ENCODE measurements at places on chromosomes 6 and 20.

DNA sequence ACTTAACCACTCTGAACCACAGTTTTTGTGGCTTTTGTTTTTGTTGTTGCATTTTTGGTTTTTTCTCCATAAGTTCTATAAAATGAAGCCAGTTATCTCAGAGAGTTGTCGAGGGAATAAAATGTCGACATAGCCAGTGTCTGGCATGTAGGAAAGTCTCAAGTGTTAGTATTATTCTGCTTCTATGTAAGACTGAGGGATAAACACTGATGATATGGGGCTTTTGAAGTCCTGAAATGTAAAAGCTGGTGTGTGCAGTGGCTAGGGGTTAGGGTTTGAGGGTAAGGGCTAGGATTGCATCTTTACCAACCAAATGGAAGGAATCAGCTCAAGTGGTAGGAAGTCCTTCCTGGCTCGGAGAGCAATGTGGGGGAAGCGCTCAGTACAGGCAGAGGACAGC lies 59.2 kb downstream of the DAAM2 start:
- no peak for DNase-seq

DNA sequence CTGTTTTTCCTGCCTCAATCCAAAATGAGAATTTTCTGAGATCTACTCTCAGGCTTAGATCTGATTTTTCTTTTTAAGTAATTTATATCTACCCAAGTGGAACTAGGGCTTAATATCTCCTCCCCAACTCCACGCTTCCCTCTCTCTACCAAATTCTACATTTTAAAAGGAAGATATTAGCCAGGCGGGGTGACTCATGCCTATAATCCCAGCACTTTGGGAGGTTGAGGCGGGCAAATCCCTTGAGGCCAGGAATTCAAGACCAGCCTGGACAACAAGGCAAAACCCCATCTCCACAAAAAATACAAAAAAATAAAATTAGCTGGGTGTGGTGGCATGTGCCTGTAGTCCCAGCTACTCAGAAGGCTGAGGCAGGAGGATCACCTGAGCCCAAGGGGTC lies 61.0 kb downstream of the MTFR2 start:
- no peak for DNase-seq

DNA sequence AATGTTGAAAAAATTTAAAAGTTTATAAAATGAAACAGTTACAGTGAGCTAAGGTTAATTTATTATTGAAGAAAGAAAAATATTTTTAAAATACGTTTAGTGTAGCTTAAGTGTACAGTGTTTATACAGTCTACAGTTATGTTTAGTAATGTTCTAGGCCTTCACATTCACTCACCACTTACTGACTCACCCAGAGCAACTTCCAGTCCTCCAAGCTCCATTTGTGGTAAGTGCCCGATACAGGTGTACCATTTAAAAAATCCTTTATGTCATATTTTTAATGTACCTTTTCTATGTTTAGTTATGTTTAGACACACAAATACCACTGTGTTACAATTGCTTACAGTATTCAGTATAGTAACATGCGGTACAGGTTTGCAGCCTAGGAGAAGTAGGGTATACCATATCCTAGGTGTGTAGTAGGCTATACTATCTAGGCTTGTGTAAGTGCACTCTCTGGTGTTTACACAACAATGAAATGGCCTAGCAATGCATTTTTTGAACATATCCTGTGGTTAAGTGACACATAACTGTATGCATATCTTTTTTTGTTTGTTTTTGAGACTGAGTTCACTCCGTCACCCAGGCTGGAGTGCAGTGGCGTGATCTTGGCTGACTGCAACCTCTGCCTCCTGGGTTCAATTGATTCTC lies 26.3 kb downstream of the FLRT3 start:
- no peak for DNase-seq

GRCh38 chr6:107818272-107818671 lies 5.8 kb downstream of the SCML4 start:
- no peak for DNase-seq

DNA sequence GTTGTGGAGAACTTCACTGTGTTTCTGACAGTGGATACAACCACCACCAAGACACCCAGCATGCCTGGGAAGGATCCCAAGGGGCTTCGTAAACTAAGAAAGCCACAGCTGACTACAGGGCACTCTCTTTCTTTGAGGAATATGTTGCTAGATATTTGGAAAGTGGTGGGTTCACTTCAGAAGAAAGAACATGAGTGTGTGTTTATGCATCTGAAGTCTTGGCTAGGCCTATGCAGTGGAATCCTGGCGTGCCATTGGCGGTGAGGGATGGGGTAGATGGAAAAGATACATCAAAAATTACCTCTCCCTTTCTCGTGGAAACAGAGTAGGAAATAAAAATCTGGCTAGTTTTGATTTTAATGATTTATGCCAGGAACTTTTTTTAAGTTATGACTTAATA lies 187.7 kb downstream of the PDE7B start:
- no peak for DNase-seq

GRCh38 chr6:34027445-34027936 lies 118.4 kb downstream of the GRM4 start:
- peak; percentile 85 for DNase-seq

- DNase-seq = peak; percentile 91
Observed at GRCh38 chr20:50788045-50788991, 6.5 kb upstream of the BCAS4 start.

GRCh38 chr20:58822748-58823730 lies 27.7 kb downstream of the GNAS-AS1 start:
- DNase-seq = no peak

DNA sequence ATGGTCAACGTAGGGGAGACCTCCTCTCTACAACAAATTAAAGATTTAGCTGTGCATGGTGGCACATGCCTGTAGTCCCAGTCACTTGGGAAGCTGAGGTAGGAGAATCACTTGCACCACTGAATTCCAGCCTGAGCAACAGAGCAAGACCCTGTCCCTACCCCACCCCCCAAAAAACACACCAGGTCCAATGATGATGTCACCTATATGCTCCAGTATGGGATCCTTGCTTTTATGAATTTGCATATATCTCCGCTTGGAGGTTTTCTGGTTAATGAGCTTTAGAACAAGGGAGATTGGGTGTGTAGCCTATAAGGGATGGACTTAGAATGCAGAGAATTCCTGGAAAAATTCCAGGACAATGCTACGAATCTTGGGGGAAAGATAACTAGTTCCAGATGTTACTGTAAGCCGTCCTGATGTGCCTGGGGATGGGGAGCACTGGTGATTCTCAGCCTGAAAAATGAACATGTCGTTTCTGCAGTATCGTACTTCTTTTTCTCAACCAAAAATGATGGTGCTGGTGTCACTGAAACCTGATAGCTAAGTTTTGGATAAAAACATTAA lies 61.1 kb downstream of the ZBTB2 start:
- no peak for DNase-seq

GRCh38 chr20:1871807-1872458 lies 23.3 kb upstream of the SIRPA start:
- no peak for DNase-seq

DNA sequence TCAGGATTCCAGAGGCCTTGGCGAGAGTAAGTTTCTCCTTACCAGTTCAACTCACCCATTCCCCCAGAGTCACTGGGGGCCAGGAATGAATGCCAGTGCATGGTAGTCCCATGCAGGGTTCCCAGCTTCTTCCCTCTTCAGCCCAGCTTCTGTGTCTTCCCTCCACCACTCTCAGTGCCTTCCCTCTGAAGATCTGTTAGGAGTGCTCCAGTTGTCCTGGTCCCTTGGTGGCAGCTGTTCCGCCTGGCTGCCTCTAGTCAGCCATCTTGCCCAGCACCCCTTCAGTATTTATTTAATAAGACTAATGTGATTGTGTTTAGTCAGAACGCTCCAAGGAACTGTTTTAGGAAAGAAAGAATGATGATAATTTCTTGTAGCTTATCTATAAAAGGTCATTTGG lies 23.1 kb downstream of the FIG4 start:
- DNase-seq = no peak

DNA sequence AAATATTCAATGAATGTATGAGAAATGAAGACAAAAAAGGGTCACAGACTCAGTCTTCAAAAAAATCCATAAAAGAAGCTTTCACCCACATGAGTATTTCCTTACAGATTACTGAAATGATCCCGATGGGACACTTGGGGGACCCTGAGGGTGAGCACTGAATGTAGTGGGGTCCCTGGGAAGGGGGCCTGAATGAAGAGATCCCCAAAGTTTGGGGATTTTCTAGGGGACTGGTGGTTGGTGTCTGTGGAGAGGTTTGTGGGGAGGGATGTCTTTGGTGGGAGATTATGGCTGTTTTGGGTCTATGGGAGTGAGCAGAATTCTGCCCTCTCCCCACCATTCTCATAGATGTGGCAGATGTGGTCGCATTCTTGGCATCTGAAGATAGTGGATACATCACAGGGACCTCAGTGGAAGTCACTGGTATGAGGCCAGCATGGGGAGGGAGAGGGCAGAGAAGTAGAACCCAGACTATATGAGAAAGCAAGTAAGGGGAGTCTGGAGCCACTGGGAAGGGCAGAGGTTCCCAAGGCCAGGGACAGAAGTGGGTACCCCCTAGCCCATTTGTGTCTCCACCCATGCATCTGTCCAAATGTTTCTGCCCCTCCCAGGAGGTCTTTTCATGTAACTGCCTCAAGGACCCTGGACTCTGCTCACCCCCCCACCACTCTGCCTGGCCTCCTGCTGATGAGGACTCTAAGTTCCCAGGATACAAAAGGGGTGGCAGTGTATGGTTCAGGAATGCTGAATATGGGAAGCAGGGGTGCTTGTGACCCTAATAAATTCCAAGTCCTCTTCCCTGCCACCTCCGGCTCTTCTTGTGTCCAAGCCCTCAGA lies 1.8 kb downstream of the HSD17B8 start:
- DNase-seq = no peak

DNA sequence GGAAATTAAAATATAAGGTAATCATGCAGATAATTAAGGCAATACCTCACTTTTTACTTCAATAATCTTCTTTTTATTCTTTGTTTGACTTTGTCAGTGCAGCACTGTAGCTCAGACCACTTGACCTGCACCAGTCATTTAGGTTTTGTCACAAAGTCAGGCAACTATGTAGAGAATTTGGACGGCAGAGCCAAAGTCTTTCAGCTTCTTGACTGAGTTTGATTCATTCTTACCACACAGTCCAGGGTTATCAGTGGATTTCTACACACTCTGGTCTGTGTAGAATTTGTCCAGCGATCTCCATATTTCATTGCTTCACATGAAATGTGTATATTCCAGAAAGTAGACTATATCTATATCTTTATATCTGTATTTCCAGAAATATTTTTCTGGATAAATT lies 107.3 kb downstream of the TFAP2B start:
- no peak for DNase-seq

DNA sequence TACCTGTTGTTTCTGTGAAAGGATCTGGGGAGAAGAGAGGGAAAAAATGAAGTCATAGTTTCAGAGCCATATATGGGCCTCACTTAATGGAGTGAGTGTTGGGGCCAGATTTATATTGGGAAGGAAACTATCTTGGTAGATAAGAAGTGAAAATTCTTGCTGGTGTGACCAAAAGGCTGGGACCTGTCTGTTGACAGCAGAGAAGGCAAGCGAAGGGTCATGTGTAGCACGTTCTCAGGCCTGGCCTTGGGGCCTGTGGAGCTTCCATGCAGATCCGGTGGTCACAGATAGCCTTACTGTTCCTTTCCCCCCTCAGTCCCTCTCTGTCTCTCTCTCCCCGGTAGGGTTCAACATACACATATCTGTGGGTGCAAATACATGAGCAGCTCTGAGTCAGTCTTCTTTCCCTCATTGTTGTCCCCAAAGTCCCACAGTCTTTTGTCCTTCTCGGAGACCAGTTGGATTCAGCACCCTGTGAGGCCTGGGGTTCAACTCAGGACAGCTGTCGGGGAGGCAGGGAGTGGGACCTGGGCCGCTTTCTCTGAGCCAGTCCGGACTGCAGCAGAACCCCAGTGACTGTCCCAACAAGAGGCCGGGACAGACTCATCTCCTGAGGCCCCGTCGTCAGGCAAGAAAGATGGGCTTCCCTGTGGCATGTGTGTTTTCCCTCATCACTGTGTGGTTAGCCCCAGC lies 34.6 kb downstream of the PPP1R14C start:
- DNase-seq = no peak

- DNase-seq = no peak
Observed at GRCh38 chr20:24770628-24771541, 178.2 kb upstream of the CST7 start.

DNA sequence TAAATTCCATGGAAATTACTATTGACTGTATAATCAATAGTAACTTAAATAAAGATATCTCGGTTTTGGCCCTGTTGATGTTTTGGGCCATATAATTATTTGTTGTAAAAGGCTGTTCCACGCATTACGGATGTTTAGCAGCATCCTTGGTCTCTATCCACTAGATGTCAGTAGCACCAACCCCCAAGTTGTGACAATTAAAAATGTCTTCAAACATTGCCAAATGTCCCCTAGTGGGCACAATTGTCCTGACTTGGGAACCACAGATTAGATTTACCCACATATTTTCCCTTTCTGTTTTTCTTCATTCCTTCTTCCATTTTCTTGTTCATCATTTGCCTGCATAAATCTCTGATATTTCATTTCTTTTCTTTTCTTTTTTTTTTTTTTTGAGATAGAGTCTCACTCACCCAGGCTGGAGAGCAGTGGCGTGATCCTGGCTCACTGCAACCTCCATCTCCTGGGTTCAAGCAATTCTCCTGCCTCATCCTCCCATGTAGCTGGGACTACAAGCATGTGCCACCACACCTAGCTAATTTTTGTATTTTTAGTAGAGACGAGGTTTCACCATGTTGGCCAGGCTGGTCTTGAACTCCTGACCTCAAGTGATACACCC lies 13.6 kb upstream of the WFDC8 start:
- DNase-seq = peak; percentile 22

DNA sequence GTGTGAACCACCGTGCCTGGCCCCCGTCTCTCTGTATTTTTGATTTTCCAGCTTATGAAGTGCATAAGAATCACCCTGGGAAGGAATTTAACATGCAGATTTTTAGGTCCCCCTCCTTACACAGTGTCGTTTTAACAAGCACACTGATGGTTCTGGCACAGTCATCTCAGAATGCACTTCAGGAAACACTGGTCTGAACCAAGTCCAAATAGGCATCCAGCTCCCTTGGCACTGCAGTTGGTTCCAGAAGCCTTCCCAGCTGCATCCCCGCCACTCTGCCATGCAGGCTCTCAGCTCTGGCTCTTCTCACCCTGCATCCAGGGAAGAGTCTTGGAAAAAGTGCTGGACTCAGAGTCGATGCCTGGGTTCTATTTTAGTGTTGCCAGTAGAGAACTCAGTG lies 20.1 kb downstream of the RIPOR2 start:
- DNase-seq = no peak

GRCh38 chr6:41651246-41651961 lies 13.1 kb downstream of the MDFI start:
- no peak for DNase-seq

GRCh38 chr6:71077655-71078054 lies 120.8 kb upstream of the B3GAT2 start:
- no peak for DNase-seq

GRCh38 chr6:42195415-42195814 lies 659 bp upstream of the GUCA1B start:
- no peak for DNase-seq

DNA sequence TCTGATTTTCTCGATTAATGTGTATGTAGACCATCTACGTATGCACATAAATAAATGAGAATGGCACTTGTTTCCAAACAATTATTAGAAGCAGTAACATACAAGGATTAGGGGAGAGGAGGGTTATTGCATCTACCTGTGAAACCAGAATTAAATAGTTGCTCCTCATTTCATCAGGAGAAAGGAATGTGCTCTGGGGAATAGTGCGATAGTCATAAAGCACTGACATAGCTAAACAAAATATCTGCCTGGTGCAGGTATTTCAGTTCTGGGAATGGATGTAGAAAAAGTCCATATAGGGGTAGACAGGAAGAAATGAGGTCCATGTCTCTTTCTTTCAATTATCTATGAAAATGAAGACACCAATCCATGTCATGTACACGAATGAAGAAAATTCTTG lies 1.6 kb upstream of the ID4 start:
- DNase-seq = no peak

All from HuH-7 (cell line).